ENCODE measurements at places on chromosomes 7 and 10. TPM values are rescaled to one million over a fixed set of nuclear protein-coding genes. Genes with fewer than 3 reads are reported as not detected.

DNA sequence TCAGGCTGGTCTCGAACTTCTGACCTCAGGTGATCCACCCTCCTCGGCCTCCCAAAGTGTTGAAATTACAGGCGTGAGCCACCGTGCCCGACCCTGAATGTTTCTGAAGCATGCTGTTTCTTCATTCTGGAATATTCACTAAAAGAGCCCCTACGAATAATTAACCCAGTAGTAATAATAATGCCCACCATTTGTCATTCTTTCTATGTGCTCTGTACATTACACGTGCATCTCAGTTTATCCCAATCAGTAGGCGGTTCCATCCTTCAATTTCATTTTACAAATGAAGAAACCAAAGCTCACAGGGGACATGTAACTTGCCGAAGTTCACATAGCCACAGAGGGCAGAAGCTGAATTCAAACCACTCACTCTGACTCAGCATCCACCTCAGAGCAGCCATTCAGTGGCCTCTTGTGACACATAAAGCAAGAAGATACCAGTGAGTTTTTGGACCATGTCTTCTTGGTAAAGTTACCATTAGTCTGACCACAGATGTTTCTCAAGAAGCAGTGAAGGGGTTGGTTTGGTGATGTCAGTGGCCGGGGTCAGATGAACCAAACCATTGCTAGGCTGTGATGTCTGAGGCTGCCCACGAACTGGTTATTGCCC, 71.9 kb upstream of the DUSP5 start:
- DNase-seq = no peak

GRCh38 chr7:7354674-7355073, 172.3 kb downstream of the C1GALT1 start:
- no peak for DNase-seq

DNA sequence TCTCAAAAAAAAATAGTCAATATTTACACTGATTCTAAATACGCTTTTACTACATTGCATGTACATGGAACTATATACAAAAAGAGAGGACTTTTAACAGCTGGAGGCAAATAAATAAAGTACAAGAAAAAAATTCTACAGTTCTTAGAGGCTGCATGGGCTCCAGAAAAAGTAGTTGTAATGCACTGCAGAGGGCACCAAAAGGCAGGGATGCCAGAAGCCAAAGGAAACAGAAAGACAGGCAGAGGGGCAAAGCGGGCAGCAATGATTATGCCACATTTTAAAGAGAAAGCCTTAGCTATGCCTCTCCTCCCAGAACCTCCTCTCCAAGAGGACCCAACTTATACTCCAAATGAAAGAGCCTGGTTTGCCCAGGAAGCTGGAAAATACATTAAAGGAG, 11.6 kb upstream of the ADCK2 start:
- no peak for DNase-seq

DNA sequence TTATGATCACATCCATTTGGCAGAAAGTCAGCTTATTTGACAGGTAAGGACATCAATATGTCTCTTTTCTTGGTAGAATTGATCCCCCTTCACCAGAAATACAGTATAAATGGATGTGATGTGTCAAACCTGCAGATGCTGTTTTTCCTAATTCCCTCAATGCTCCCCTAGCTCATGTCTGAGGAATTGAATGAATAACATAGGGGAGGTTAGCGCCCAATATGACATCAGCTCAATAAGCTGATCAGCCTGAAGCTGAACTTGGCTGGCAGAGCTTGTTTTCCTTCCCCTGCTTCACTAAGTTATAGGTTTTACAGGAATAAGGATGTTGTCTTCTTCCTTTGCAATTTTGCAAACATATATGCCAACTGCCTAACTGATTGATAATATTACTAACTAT, 132.5 kb downstream of the REEP3 start:
- no peak for DNase-seq

DNA sequence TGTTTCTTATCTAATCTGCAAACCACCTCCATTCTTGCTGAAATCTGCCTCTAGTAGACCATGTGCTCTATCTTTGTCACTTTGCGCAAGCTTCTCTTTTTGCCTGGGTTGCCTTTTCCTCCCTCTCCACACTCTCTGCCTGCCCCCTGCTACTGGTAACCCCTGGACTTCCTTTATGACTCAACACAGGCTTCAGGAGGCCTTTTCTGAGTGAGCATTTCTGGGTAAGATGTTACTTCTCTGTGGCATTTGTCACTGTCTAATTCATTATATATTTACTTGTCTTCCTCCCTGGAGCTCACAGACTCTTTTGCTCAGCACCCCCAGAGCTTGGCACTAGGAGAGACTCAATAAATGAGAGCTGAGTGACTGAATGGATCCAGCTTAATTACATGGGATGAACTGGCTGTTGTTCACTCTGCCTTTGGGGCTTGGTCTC, 8.4 kb downstream of the GOLGA7B start:
- DNase-seq = no peak

DNA sequence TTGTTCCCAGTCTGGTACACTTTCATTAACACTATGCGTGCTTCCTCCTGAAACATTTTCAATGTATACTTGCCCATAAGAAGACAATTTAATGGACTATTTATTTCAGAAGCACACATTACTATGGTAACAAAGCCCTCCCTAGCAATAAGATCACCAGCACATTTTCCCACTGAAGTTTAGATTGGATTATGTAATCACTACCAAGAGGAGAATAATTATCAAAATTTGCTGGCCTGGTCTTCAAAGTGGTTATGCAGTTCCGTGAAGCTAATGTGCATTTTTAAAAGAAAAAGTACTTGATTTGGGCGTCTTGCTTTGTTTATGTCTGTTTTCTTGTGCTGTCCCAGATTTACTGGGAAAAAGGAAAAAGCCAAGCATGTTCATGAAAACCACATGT, 61.9 kb downstream of the AP3M1 start:
- DNase-seq = no peak

GRCh38 chr7:24834128-24834798, 77.0 kb upstream of the GSDME start:
- no peak for DNase-seq

DNA sequence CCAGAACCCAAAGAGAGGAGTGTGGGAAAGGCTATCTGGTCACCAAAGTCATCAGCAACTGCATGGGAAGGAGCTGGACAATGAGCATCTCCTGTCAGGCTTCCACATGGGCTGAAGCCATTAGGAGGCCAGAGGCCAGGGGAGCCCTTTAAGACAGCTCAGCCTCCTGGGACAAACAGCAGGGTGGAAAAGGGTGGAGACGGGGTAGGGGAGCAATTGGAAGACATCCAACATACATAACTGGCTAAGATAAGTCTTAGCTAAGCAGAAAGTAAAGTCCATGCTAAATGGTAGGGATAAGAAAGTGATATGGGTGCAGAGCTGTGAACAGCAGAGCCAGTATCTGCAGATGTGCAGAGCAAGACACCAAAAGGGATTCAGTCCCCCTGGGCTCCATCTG, 1.5 kb upstream of the OAT start:
- no peak for DNase-seq

The FKBP6 gene
- total RNA-seq = not detected

DNA sequence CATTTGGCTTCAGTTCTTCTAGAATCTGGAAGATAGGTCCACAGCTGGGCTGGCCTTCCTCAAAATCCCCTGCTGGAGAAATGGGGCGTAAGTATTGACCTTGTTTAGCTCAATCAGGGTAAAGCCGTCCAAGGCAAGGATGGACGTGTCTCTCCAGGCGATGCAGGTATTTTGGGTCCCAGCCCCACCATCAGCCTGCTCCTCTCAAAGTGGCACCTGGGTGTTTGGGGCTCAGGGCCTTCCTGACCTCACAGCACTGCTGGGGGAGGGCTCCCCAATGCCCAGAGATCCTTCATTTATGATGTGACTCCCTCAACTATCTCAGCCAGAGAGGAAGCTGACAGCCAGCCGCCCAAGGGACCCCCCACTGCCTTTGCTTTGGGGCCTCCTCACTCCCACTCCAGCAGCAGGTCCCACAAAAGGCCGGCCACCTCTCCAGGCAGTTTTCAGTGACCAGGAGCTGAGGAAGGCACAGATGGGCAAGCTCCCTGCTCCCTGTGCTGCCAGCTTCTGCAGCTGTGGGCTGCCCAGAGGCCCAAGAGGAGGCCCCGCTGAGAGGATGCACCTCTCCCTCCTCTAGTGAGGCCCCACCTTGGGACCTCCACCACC, 140.0 kb upstream of the TCERG1L start:
- no peak for DNase-seq
